ENCODE measurements at places on chromosomes 3 and 15. TPM values are rescaled to one million over a fixed set of nuclear protein-coding genes. Genes with fewer than 3 reads are reported as not detected.

The FBXO40 gene
- not detected for total RNA-seq

GRCh38 chr3:189305412-189305811, 133.6 kb downstream of the TPRG1 start:
- no peak for DNase-seq

GRCh38 chr15:69734699-69735098, 282.1 kb downstream of the RPLP1 start:
- no peak for DNase-seq

DNA sequence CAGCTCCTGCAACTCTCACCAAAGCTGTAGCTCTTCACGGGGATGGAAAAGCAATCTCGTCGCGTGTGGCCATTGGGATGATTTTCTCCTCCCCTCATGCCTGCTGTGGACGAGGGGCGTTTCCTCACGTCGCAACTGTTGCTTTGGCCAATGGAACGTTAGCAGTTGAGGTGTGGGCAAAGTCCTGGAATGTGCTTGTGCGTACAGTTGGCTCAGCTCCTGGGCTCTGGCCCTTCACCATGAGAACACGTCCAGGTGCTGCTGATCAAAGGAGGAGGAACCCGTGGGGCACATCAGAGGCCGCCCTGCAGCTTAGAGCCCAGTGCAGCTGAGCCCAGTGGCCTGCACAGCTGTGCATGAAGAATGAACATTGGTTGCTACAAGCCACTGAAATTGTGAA, 186.1 kb downstream of the TJP1 start:
- DNase-seq: no peak

DNA sequence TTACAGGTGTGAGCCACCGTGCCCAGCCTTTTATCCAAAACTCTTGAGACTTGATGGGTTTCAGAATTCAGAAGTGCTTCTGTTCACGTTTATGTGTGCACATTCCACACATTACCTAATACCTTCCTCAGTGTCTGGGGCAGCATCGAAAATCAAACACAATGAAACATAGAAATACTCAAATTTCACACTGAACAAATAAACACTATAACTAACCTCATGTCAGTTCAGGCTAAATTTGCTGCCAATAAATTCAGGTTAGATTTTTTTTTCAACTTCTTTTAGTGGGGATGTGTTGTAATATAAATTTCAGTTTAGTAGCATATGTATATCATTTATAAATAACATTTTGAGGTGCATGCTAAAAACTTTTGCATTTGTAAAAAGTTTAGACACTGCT, 2.8 kb downstream of the EIF2AK4 start:
- no peak for DNase-seq
